ENCODE measurements at places on chromosomes 13 and 19.

- DNase-seq: no peak
These were observed 208.8 kb downstream of the COG6 start for GRCh38 chr13:39864221-39864620.

DNA sequence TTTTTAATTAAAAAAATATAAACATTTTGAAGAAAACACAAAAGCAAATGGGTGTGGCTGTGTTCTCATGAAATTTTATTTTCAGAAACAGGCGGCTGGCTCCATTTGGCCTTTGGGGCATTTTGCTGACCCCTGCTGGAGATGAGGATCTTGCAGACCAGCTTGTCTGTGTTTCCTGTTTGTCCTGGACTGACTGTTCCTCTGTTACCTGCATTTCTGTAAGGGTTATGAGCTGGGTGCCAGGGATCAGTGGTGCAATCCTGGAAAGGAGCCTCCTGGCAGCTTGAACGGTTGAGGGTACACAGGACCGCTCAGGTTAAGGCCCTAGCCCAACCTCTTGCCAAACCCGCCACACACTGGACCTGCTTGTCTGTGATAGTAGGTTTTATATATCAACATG is 49.9 kb downstream of the ZNF787 start:
- no peak for DNase-seq

GRCh38 chr19:38877781-38878574 is at the start of gene RINL:
Gene RINL, minus strand, starts transcription at chr19:38878275. Its CDS starts 1,533 bp downstream, at chr19:38876742.
- no peak for DNase-seq

DNA sequence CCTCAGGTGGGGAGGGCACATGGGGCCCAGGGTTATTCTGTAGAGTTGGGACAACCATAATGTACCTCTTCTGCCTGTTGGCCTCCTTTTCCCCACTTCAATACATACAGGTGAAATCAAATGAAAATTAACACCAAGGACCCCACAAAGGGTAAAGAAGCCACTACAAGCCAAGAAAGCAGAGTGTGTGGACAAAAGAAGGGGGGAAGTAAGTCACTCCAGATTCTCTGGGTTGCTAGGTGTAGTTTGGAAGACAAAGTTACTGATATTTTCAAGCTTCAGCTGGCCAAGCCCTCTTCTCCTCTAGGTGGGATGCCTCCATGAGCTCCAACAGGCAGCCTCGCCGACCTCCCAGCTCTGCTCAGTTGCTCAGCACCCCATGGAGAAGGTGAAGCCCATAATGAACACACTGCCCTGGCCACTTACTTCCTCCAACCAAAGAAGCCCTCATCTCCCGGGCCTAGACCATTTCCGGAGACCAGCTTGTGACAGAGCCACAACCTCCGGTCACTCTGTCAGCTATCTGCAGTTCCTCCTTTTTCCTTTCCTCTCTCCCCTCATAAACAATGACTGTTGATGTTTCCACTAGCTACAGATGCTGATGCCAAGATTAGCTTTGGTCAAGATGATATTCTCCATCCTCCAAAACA is 66.8 kb upstream of the MED4 start:
- peak; percentile 80 for DNase-seq

DNA sequence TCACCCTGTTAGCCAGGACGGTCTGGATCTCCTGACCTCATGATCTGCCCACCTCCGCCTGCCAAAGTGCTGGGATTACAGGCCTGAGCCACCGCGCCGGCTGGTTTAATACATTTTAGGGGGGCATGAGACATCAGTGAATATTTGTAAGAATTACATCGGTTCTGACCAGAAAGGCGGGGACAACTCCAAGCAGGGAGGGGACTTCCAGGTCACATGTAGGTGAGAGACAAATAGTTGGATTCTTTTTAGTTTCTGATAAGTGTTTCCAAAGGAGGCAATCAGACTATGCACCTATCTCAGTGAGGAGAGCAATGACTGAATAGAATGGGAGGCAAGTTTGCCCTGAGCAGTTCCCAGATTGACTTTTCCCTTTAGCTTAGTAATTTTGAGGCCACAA is 3.7 kb upstream of the ZNF552 start:
- DNase-seq: no peak

- peak; percentile 80 for DNase-seq
These were observed 11.7 kb downstream of the ATP7B start for GRCh38 chr13:51999510-51999911.

DNA sequence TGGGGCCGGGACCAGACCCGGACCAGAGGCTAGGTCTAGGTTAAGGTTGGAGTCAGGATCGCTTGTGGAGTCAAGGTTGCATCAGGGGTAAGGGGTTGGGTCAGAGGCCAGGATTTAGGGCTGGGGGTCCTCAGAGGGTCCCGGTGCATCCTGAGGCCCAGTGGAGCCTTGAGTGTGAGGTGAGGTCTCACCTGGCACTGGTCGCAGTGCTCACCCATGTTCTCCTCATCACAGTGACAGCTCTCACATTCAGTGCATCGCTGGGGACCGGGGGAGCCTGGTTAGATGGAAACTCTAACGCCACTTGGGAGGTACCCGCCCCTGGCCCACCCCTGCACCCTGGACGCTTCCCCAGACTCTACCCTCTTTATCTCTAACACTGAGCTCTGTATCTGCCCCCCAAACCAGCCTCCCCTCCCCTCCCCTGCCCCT is 3.1 kb downstream of the HRC start:
- no peak for DNase-seq

DNA sequence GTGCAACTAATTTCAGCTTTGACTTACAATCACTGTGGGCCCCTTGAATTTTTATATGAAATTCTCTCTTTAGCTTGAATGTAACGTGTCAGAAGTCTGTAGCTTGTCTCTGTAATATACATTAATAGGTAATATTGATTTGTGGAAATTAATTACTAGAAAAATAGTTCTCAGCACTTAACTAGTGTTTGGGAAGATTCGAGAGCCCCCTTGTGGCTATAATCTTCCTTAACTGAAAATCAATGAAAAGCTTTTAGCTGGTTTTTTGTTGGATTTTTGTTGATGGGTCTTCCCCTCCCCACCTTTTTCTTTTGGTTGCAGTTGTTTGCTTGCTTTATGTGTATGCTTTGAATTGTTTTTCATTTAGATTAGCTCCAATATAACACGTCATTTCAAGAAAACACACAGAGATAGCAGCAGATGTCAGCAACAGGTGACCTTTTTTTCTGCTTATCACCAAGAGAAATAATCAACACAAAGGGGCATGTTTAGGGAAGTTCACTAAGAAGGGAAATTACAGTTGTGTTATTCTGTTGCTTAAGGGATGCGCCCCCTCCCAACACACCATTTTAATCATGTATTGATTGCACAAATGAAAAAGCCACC is 176.8 kb downstream of the OXGR1 start:
- DNase-seq: no peak

GRCh38 chr19:7883105-7883504 is 5.2 kb upstream of the LRRC8E start:
- DNase-seq: peak; percentile 4

GRCh38 chr19:48069435-48069834 is 25.6 kb upstream of the CABP5 start:
- DNase-seq: no peak

DNA sequence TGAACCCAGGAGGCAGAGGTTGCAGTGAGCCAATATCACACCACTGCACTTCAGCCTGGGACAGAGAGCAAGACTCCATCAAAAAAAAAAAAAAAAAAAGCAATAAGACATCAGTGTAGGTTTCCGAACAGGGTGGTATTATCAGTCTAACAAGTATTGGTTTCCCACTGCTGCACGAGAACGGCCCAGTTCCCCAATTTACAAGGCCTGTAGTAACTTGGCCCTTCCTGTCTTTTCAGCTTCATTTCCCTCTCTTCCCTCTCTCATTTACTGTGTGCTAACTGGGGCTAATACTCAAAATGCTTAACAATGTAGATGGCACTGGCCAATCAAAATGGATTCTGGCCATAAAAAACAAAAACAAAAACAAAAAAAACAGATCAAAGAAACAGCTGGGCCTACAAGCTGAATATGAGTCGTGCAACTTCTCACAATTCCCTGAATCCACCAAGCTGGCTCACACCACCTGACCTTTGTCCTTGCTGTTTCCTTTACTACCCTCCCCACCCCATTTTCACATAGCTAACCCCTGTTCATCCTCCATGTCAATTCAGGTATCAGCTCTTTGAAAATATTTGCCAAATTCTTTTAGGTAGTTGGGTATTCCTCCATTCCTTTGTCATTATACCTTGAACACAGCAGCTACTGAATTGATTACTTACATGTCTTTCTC is 2.4 kb downstream of the TEX101 start:
- DNase-seq: no peak

- no peak for DNase-seq
These were observed 95.6 kb downstream of the FAM216B start for GRCh38 chr13:42876887-42877545.

- no peak for DNase-seq
These were observed 23.0 kb downstream of the GPC6 start for GRCh38 chr13:93249364-93250306.

GRCh38 chr13:42333613-42334328 is 61.8 kb downstream of the AKAP11 start:
- no peak for DNase-seq

DNA sequence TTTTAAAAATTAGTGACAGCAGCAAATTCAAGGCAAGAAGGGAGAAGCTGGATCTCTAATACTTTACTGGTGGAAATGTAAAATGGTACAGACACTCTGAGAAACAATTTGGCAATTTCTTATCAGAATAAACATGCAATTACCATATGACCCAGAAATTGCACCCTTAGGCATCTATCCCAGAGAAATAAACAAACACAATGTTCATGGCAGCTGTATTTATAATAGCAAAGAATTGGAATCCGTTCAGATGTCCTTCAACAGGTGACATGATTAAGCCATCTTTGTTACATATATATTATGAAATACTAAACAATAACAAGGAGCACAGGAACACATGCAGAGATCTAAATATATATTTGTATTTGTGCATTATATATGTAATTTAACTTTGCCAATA is 756.5 kb downstream of the SLITRK1 start:
- no peak for DNase-seq

DNA sequence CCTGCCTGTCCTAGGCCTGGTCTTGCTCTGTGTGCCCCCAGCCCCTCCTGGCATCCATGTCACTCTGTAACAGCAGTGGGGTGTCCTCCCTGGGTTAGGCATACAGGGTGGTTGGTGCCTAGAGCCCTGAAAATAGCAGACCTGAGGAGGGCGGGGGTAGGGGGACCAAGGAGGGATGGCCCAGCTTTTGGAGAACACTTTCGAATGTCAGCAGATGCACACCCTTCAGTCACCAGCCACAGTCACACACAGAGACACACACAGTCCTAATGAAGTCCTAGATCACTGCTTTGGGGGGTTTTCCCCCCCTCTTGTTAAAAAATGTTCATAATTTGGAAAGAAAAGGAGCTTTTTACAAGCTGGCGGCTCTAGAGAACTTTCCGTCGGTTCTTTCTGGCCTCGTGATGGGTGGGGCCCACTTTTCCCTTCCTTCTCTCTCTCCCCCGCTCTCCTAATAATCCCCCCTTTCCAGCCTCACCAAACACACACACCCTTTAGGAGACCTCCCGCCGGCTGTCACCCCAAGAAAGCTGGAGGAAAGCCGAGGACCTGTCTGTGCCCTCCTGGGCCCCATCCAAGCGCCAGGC is 47.9 kb downstream of the LYL1 start:
- no peak for DNase-seq

DNA sequence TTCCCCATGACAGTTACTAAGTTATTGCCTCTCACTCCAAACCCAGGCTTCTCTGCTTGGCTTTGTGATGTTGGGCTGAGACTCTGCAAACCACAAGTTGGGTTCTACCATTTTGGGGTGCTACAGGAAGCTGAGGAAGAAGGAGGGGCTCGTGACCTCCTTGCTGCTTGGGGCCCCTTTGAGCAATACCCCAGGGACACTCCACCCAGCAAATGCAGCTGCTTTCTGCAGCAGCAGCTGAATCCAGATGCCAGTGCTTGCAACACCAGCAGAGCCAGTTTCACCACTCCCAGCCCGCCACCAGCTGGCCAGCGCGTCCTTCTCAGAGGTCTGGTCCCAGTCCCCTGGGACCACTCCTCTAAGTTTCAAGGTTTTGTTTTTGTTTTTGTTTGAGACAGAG is 22.0 kb upstream of the UBAC2 start:
- no peak for DNase-seq

- no peak for DNase-seq
These were observed 813.0 kb upstream of the SLITRK5 start for GRCh38 chr13:86858216-86858615.

DNA sequence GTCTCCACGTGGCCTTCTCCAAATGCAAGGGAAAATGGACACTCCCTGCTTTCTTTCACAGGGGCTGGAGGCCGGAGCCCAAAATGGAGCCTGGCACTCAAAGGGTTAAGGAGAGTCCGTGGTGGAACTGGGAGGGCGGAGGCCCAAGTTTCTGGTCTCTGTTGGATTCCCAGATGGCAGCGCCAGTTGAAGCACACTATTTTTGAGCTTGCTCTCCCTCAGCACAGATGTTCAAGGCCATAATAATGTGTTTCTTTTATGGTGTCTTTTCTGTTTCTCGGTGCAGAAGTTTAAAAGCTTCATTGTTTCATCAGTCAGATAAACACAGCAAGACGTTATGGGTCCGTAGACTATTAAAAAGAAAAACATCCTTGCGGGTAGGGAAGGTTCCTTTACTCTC is 67.6 kb downstream of the TNFRSF19 start:
- no peak for DNase-seq

GRCh38 chr19:51663650-51664049 is 17.0 kb upstream of the SIGLEC14 start:
- no peak for DNase-seq

GRCh38 chr13:66219506-66219905 is 1010.6 kb downstream of the PCDH9 start:
- no peak for DNase-seq

DNA sequence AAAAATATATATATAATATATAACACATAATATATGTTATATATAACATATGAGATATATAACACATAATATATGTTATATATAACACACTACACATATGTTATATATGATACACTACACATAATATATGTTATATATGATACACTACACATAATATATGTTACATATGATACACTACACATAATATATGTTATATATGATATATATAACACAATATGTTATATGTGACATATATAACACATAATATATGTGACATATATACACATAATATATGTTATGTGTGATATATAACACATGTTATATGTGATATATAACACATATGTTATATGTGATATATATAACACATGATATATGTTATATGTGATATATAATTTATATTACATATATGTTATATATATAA is 129.7 kb downstream of the CACNA1A start:
- no peak for DNase-seq

- no peak for DNase-seq
These were observed 7.5 kb upstream of the FUT5 start for GRCh38 chr19:5877882-5878281.

- DNase-seq: no peak
These were observed 189.8 kb downstream of the DCLK1 start for GRCh38 chr13:35941374-35941773.

- DNase-seq: no peak
These were observed 43.9 kb downstream of the TNFSF13B start for GRCh38 chr13:108313382-108313781.

- no peak for DNase-seq
These were observed 120.1 kb downstream of the RGCC start for GRCh38 chr13:41577436-41577835.

GRCh38 chr13:47206111-47206510 is 309.3 kb upstream of the HTR2A start:
- DNase-seq: no peak

- DNase-seq: no peak
These were observed 44.3 kb upstream of the KLF2 start for GRCh38 chr19:16280306-16280705.

GRCh38 chr19:6065685-6066374 is 44.5 kb downstream of the RFX2 start:
- DNase-seq: peak; percentile 82
